ENCODE measurements at places on chromosomes 3 and 15.

- no peak for DNase-seq
Observed at GRCh38 chr3:146169891-146170290, 8.9 kb upstream of the PLOD2 start.

DNA sequence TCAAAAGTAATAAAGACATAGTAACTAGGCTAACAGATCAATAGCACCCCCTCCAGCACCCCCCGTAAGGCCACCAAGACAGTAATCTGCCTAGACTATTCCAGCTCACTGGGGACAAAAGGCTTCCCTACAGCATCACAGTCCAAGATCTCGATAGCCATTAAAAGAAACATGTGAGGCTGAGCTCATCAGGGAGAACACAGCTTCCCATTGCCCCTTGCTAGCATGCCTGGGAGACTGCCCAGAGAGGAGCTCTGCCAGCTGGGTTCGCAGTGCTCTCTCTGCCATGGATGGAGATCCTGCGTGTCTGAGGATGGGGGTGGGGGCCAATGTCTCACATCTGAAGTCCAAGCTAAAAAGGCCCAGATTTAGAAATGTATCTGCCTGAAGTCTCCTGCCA is 17.8 kb downstream of the LRIG1 start:
- no peak for DNase-seq

DNA sequence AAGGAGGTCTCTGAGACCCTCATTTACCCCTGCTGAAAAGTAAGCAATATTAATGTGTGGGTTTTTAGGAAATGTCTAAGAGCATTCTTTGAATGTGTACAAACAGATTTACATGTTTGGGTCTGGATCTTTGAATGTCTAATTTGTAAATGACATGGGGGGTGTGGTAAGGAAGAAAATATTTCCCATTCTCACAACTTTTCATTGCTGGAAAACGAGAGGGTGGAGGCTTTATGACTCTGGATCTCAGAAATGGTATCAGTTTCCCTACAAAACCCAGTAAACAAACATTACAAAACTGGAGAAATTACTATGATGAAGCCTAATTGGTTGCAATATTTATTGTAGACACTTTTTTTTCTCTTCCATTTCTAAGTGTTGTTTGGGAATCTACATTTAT is 98.1 kb upstream of the FOXB1 start:
- DNase-seq, result no peak

GRCh38 chr3:52062505-52062904 is 6.1 kb upstream of the DUSP7 start:
- no peak for DNase-seq

DNA sequence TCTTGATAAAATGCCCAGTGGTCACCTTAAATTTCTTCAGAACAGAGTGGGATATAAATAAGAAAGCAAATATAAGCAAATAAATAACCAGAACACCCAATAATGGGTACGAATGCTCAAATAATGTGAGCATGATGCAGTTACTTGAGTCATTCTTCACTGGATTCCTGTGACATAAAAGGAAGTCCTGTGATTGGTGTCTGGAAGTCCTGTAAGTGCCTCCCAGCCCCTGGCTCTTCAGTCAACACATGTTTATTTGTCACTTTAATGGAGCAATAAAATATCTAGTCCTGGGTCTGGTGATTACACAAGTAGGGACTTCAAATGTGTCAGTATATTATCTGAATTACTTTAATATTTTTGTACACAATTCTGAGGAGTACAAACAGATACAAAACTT is 30.4 kb downstream of the TMEM212 start:
- DNase-seq, result no peak

DNA sequence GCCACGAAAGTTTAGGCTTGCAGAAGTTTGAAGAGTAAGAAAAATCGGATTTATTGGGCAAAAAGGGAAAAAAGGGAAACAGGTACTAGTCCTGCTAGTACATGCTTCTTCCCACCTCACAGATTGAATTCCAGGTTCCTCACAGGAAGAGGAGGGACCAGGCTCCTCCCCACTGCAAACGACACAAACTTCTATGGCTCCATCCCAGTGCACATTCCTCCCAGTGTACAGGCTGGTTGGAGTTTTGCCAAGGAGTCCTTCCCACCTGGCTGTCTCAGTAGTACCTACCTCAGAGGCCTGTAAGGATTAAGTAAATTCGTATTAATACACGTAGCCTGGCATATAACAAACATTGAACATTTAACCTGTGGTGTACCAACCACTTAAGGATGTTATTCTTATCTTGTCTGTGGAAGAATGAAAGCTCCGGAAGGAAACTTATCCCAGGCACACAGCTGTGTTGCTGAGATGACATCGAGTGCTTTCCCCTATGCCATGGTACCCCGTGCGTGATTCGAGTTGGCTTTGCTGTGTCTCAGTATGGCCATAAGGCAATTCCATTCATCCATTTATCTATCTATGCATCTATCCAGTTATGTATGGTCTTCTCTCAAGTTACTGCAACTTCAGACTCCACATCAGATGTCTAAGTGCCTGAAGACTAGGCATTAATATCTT is 294.3 kb downstream of the LRTM1 start:
- no peak for DNase-seq

DNA sequence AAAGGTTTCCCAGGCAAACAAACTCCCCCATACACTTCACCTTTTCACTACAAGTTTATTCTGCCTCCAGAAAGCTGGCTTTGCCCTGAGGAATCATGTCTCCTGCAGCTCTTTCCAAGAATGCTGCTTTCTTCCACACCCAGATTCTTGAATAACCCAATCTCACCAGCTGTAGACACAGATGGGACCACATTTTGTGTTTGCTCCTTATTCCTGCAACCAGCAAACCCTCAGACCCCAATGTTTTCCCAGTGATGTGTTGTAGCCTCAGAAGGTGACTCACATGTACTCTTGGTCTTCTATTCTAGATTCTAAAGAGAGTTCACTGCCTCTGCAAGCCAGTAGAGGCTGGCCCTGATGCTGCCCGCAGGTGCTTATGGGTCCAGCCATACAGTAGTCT is 23.6 kb upstream of the TRIM59 start:
- no peak for DNase-seq

DNA sequence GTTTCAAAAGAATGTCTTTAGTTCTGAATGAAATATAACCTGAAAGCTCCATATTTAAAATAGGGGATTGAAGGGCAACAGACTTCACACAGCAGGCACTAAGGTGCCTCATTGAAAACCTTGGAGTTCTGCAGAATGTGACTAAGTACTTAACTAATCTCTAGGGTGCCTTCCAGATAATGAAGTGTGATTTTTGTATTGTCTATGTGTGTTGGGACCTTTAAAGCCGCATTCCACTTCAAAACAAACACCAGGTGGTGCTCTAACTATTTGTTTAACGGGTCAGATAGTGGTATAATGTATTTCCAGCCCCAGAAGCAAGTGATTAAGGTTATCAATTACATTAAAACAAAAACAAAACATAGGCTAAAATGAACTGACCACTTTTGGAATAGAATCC is 28.0 kb downstream of the TFG start:
- DNase-seq, result no peak

- DNase-seq, result no peak
Observed at GRCh38 chr15:43286074-43286473, 19.3 kb upstream of the TGM5 start.

DNA sequence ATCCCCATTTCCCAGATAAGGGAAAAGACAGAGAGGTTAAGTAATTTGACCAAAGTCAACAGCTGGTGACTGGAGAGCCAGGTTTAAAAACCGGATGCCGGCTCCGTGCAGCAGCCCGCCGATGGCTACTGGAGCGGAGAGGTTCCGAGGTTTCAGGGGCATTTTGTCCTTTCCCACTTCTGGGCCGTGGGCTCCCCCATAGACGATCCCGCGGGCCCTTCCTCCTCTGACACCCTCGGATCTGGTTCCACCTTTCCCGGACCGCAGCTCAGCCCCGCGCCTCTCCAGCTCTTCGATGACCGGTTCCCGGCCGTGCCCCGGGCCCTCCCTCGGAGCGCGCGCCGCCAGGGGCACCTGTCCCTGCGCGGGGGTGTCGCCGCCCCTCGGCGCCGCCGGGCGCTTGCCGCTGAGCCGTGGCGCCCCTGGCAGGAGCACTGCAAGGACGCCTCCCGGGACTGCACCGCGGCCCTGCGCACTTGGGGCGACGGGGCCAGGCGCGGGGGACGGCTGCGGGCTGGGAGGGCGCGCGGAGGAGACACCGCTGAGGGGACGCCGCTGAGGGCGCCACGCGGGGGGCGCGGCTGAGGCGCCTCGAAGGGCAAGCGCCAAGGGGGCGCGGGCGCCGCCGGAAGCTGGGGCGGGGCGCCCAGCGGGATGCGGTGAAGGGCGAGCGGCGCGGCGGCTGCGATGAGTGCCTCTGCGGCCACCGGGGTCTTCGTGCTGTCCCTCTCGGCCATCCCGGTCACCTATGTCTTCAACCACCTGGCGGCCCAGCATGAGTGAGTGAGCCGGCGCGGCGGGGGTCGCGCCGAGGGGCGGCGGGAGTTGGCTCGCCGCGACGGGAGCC is at the start of gene TM6SF1:
Gene TM6SF1, plus strand, starts transcription at position 652 of the 847 bp plus-strand sequence. Its CDS starts 36 bp downstream, at position 688.
- no peak for DNase-seq

DNA sequence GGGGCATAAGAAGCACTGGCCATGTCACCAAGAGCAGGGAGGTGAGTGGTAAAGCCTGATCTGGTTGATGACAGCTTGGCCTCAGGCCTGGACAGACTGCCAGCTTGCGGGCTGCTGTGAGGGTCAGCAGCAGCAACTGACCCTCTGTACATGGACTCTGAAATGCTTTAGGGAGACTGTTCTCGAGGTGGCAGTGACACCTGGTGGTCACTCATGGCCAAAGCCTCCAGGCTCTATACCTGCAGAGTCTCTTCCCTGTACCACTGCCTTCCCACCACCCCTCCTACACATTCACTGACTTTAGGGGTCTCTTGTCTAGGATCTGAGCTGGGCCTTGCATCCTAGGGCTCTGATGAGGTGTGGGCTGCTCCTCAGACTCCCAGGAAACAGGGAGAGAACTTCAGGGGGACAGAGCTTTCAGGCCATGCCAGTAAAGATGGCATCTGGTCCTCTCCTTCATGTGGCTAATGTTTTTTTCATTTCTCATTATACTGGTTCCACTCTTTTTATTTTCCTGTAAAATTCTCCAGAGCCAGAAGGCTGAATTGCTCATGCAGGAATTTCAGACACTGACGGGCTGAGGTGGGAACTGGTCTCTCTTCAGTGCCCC is 17.2 kb upstream of the TIMP4 start:
- no peak for DNase-seq

DNA sequence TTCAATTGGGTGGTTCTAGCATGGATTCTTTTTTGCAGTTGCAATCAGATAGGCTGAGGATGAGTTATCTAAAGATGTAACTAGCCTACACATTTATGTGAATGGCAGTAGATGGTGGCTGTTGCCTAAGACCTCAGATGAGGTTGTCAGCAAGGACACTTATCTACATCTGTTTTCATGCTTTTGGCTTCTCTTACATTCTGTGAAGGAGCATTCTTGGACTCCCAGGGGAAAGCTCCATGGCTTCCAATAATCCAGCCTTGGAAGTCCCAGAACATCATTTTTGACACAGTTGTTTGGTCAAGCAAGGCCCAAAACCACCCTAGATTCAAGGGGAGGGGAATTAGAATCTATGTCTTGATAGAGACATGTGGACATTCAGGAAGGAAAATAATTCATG is 332.2 kb upstream of the RBMS3 start:
- no peak for DNase-seq

- DNase-seq, result no peak
Observed at GRCh38 chr3:168213920-168214319, 118.2 kb upstream of the GOLIM4 start.

DNA sequence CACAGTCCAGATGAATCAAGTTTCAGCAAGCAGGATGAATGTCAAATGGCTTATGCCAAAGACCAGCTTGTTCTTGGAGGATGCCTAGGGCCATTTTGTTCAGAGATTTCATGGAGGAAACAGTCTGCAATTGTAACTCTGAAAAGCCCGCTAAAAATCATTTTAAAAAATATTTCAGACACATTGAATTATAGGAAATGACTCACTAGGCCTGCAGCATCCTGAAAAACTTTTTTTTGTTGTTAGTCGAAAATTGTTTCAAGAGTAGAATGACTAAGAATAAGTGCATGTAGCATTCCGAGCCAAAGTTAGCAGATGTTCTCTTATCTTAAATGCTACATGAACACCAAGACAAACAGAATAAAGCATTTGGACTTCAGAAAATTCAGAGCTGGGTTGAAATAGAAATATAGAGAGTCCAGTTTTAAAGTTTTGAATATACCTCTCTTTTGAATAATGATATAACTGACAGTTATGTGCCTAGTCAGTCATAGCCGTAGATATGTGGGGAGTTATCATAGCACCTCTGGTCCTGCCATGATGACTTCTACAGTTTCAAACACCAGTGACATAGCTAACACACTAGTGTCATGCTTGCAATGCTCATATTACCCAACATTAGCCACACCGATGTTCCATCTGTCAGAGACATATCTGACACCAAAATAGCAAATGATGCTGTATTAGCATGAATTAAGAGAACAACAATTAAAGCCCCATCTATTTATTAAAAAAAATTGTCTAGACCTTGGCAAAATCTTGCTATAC is 1462.8 kb upstream of the GBE1 start:
- no peak for DNase-seq

- DNase-seq, result no peak
Observed at GRCh38 chr15:48058371-48058770, 62.4 kb upstream of the SLC24A5 start.

GRCh38 chr3:21524133-21524532 is 226.9 kb downstream of the ZNF385D start:
- no peak for DNase-seq

DNA sequence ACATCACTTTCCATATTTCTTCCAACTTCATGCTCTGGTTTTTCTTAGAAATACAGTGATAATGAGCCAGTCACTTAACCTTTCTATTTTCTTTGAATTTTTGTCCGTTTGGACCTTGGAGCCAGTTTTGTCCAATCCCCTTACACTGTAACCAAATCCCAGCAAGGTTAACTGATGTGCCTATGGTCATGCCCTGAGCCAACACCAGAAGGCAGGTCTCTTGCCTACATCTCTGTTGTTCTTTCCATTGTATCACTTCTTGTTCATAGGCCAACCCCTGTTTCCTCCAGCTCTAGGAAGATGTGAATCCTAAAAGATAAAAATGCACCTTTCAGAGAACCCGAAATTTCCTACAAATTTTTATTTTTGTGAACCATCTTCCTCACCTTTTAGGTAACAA is 122.7 kb downstream of the CMSS1 start:
- no peak for DNase-seq

- DNase-seq, result no peak
Observed at GRCh38 chr15:57405133-57405532, 28.8 kb downstream of the CGNL1 start.

- no peak for DNase-seq
Observed at GRCh38 chr3:142319094-142319493, 93.7 kb upstream of the GK5 start.

GRCh38 chr3:61269435-61269834 is 18.2 kb upstream of the FHIT start:
- DNase-seq, result no peak

- no peak for DNase-seq
Observed at GRCh38 chr15:75695634-75696310, 16.9 kb downstream of the CSPG4 start.

Data from GDM1 (cell line).